ENCODE measurements at places on chromosomes 12 and 14.

- DNase-seq = no peak
Measured at GRCh38 chr12:78684419-78684818, 180.2 kb upstream of the SYT1 start.

GRCh38 chr14:64764641-64765520, 60.7 kb downstream of the PLEKHG3 start:
- DNase-seq = no peak

DNA sequence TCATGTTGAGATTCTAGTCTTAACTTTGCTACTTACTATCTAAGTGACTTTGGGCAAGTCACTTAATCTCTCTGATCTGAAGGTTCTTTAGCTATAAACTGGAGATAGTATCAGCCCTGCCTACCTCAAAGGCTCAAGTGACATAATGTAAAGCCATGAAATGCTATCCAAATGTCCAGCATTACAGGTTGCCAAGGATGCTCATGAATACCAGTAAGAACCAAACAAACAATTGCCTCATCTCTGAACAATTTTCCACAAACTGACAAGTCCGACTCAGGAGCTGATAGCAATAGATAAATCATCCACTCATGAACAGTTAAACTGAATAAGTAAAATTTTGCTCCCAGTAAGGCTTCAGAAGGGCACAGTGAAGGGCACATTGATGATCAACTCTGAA, 51.5 kb downstream of the LMNTD1 start:
- DNase-seq = no peak

- no peak for DNase-seq
Measured at GRCh38 chr12:67968321-67968720, 20.9 kb upstream of the IFNG-AS1 start.

GRCh38 chr12:9096563-9097176, 19.0 kb downstream of the A2M start:
- no peak for DNase-seq
